ENCODE measurements at places on chromosomes 4 and X.

DNA sequence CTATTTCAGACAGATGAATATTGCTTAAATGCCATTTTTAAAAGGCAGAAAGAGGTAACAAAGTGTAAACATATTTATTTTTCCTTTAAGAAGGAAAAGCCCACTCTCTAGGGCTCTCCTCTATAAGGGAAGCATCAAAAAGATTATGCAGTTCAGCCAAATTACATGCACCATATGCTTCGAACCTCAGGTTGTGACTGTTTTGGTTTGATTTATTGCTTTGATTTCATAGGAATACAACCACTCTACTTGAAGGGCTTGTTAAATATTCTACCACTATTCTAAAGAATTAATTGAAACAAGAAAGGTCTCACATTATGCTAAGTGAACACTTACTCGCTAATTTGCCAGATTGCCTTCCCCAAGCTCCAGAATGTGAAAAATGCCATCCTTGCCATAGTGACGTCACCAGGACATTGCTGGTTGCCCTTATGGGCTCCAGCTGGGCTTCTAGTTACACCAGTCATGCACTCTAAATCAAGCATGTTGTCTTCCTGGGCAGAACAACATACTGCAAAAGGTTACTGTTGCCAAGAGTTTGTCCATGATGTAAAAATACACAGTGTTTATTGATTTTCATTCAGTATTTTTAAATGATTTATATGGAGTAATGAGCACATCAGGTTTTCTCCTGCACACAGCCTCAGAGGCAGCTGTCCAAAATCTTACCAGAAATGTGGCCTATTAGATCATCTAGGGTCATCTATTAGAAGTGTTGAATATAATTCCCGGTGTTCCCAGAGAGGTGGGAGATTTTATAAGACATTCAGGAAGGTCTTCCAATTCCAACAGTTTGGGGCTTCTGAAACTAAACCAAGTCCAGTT is 164.4 kb upstream of the RAPGEF2 start:
- DNase-seq = peak; percentile 57

DNA sequence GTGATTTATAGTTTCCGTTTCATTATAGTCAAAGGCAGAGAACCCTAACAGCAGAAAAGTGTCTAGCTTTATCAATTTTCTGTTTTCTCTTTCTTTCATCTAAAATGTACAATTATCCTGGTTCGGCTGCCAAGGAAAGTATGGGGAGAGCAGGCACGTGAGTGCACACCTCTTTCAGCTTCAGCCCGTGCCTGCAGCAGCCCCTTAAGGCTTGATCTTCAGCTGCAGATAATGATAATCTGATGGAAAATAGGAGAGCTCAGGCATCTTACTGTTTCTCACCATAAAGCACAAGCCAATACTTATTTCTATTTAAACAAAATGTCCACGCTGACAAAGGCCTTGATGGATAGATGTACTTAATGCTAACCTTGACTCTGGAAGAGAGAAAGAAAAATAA is 334.4 kb downstream of the UNC5C start:
- DNase-seq = no peak

GRCh38 chr4:122764821-122765215 is 32.3 kb downstream of the BBS12 start:
- peak; percentile 85 for DNase-seq

GRCh38 chr4:156894234-156894633 is 77.4 kb downstream of the PDGFC start:
- DNase-seq = no peak

GRCh38 chr4:616911-617643 is 8.3 kb upstream of the PDE6B start:
- no peak for DNase-seq

- no peak for DNase-seq
These were observed 17.8 kb downstream of the ARHGEF6 start for GRCh38 chrX:136762820-136763452.

GRCh38 chr4:134754301-134755019 is 552.9 kb upstream of the PABPC4L start:
- no peak for DNase-seq

GRCh38 chr4:23630110-23630509 is 259.7 kb downstream of the PPARGC1A start:
- DNase-seq = peak; percentile 45

DNA sequence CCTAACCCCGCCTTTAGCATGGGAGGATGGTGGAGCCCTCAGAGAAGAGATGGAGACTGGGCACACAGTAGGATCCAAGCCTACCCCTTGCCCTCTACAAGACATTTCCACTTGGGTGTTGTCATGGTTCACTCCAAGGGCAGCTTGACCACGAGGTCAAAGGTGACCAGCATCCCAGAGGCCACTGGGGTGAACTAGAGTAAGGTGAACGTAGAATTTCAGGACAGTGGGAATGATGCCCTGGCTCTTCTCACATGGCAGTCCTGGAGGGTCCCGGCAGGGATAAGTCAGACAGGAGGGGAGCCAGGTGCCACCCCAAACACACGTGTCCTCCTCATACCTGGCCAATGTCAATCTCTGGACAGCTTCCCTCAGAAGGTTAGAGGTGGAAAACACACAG is 274.2 kb upstream of the AGTR2 start:
- no peak for DNase-seq

DNA sequence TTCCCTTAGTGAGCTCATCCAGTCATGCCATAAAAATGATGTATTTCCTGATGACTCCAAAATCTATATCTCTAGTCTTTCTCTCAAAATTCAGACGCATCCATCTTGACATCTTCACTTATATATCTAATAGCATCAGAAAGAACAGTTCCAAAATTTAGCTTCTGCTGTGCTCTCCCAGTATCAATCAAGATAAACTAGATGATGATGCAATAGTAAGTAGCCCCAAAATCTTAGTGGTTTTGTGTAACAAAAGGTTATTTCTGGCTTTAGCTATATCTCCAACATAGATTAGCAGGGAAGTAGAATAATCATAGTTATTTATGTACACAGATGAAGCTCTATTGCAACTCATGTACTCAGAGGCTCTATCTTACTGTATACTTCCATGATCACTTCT is 382.5 kb upstream of the ADGRL3 start:
- DNase-seq = no peak

DNA sequence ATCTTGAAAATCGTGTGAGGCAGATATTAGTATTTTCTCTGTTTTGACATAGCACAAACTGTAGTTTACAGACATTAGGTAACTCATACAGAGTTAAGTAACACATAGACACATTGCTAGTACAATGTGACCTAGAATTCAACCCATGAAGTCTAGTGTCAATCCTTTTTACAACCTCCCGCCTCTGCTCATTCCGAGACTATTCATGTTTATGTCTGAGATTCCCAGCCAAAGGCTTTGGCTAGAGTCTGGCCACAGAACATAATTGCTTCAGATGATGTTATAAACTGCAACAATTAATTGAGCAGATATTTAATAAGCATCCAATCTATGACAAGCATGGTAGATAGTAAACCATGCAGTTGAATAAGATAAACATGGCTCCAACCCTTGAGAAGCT is 841.0 kb downstream of the STIM2 start:
- peak; percentile 0 for DNase-seq

- no peak for DNase-seq
These were observed 37.7 kb upstream of the NUDT6 start for GRCh38 chr4:122959981-122960610.

- DNase-seq = peak; percentile 47
These were observed 48.3 kb upstream of the MND1 start for GRCh38 chr4:153296040-153296823.

- peak; percentile 0 for DNase-seq
These were observed 624.1 kb upstream of the GNPDA2 start for GRCh38 chr4:45350438-45350837.

DNA sequence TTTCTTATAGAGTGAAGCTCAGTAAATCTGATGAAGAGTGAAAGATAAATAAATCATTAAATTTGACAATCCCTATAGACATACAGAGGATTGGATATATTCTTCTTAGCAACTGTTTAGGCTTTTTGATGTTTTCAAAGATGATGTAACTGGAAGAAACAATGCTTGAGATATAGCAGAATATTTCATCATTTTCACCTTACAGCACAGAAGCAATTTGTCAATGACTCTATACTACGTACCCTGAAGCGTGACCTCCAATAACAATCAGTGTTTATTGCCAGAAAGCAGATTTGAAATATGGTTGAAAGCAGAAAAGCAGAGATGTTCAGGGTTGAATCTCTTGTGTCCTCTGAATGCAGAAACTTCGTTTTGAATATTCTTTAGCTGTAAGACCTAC is 228.4 kb downstream of the DTHD1 start:
- DNase-seq = no peak

- no peak for DNase-seq
These were observed 77.5 kb downstream of the HTRA3 start for GRCh38 chr4:8346838-8347605.

GRCh38 chr4:145047151-145047550 is 50.8 kb downstream of the ANAPC10 start:
- DNase-seq = peak; percentile 26

- DNase-seq = no peak
These were observed 16.1 kb downstream of the MSMO1 start for GRCh38 chr4:165343353-165344191.

GRCh38 chr4:108244606-108245005 is 75.9 kb upstream of the LEF1 start:
- no peak for DNase-seq

DNA sequence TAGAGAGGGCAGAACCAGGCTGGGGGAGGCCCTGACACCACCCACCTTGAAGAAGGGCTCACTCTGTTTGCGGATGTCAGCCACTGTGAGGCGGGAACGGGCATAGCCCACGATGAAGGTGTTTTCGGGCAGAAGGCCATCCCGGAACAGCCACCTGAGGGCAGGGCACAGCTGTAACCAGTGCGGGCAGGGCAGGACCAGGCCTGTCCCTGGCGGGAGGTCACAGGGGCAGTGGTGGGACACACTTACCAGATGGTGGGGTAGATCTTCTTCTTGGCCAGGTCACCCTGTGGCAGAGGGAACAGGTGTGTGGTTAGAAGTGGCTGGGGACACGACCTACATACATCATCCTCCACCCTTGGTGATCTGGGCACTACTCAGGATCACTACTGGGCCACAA is 10.8 kb downstream of the G6PD start:
- DNase-seq = no peak

DNA sequence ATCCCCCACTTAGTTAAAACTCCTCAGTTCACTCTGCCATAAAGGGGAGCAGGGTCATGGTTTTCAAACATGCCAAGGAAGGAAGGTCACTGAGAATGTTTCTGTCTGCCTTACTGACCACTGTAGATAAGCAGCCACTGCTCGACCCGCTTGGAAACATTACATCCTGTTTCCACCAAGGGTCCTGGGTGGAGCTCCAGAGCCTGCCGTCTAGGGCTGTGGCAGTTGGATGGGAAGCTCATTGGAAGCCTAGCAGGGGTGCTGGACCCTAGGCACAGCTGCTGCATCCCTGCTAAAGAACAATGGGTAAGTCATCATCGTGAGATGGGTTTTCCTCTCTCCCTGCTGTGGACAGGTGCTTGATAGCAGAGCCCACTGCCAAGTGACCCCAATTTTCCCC is 76.0 kb upstream of the SRD5A3 start:
- DNase-seq = no peak

DNA sequence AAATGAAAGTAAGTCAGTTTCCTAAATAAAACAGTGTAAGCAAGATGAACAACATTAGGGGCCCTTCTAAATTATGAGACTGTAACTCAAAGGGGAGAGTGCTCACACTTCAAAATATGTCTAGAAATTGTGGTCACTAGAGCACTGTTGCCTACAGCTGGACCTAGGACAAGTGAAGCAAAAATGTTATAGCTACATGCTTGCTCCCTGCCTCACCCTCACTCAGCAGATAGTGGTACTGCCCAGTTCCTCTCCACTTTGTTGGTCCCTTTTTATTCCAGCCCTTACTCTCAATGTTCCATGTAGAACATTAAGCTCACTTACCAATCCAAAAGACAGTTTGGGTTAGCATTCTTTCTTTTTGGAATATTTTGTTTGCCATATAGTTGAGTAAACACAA is 147.3 kb downstream of the GRIA3 start:
- no peak for DNase-seq

DNA sequence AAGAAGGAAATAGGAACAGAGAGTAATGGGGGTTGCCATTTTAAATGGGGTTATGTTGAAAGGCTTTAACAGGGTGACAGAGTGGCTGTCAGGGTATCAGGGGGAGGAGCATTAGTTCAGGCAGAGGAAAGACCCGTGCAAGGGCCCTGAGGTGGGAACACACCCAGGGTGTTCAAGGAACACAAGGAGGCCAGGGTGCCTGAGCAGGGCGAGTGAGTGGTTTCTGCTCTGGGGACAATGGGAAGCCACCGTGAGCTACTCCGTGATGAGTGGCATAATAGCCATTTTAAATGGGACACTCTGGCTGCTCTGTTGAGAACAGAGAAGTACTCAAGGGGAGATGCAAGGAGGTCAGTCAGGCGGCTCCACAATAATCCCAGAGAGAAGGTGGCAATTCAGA is 4.5 kb downstream of the EVC2 start:
- no peak for DNase-seq

GRCh38 chrX:97847885-97848679 is 964.4 kb downstream of the RPA4 start:
- no peak for DNase-seq

- DNase-seq = no peak
These were observed 165.8 kb downstream of the ATOH1 start for GRCh38 chr4:93994175-93994994.

- no peak for DNase-seq
These were observed 57.3 kb downstream of the NPNT start for GRCh38 chr4:105952591-105952990.

GRCh38 chrX:65488495-65488894 is 46.1 kb downstream of the LAS1L start:
- no peak for DNase-seq

DNA sequence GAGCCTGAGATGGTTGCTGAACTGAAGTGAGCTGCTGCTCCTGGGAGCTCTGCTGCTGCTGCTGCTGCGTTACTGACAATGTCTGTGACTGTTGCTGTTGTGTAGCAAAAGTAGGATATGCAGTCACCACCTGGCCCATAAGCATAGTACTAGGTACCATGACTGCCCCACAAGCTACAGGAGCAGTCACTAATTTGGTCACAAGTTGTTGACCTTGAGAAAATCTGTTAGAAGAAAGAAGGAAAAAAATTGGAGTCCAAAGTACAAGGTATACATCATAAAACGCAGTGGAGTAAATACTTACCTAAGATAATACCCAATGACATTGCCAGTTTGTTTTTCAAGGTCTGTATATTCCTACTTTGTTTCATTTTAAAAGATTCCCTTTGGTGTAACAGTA is 42.6 kb downstream of the TMEM165 start:
- DNase-seq = no peak

DNA sequence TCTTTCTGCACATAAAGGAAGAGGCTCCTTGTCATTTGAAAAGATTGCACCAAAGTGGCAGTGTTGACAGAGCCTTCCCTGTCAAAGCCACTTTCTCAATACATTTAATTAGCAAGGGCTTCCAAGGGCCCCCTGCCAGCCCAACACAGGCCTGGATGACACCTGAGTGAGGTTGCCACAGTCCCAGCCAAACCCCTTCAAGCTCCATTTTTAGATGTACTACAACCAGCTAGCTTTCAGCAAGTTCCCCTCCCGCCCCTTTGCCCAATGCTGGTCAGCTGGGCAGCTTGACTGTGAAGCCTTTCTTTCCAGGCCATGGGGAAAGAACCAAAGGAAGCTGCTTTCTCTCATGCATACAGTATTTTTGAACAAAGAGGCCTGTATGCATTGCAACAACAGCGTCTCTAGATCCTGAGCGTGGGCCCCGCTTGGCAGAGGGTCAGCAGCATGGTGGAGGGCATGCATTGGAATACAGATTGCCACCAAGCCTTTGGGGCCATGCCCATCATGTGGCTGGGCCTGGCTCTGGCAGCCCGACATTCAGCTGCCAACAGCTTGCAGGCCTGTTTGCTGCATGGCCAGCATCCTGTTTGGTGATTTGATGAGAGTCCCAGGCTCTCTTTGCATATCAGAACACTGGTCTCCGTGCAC is 261.1 kb upstream of the GATB start:
- no peak for DNase-seq

- DNase-seq = no peak
These were observed 270.3 kb downstream of the BMPR1B start for GRCh38 chr4:95027905-95028618.

Measured in astrocyte (in vitro differentiated cells and primary cell).